ENCODE measurements at places on chromosomes 7 and 10.

GRCh38 chr10:42924484-42924883, 141.9 kb downstream of the BMS1 start:
- DNase-seq: no peak

DNA sequence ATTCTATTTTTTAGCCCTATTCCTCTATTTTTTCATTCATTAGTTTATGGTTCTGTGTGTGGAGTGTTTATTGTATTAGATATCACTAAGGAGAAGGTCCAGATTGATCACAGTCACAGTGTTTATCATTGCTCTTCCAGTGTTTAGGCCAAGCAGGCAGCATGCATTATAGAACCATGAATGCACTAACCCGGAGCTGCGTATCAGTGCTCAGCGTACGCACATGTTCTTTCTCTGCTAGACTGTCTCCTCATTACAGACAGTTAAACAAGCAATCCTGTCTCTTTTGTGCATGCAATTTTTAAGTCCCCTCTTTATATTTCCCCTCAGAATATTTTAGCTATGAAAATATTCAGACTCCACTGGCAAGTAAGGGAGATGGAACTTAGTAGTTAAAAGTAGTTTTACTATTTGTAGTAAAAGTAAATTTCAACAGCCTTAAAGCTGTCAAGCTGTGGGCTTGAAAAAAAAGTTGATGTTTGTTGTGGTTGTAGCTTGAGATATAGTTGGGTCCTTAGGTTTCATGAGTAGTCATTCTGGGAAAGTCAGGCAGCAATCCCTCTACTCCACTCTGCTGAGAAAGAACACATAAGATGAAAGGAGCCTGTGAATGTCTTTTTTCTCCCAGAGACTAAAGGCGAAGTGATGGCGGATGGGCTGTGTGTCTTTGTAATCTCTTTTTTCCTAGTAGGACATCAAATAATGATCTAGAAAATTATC, 260.4 kb downstream of the CDK14 start:
- no peak for DNase-seq

DNA sequence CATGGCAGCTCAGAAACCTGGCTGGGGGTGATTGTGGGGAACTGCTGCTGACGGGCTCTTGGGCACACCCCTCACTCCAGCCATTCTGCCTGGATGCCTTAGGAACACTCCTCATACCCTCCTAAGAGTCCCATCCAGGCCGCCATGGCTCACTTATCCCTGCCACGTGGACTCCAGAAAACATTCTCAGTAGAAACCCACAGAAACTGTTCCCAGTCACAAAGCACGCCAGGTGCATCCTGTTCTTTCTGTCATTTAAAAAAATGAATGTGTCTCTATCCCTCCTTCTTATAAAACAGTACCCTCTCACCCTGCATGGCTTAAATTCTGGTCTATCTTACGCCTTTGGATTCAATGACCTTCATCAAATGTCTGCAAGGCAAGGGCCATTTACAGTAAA, 177.7 kb downstream of the CUX1 start:
- no peak for DNase-seq

- no peak for DNase-seq
Observed at GRCh38 chr10:133309720-133310398, 1.1 kb downstream of the ZNF511 start.

GRCh38 chr10:113709221-113709838, 29.6 kb downstream of the CASP7 start:
- DNase-seq: no peak

DNA sequence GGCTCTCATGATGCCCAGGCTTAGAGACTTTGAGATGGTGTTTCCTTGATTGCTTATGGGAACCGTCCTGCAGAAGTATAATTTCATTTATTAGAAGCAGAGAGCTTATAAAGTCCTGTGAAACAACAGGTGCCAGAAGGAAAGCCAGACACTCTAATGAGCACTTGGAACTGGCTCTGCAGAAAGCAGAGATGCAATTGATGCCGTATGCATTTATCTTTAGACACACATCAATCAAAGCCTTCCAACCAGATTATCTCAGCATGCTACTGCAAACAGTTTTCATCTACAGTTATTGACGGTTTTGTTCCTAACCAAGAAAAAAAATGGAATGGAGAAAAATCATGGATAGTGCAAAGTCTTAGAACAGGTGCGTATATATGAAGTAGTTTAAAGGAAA, 371.7 kb upstream of the PRKCQ start:
- DNase-seq: no peak

GRCh38 chr7:18408461-18408860, 87.1 kb upstream of the HDAC9 start:
- DNase-seq: no peak

GRCh38 chr10:72311667-72312066, 37.9 kb downstream of the DDIT4 start:
- no peak for DNase-seq

GRCh38 chr10:100357059-100357858, 10.2 kb downstream of the SCD start:
- DNase-seq: no peak

DNA sequence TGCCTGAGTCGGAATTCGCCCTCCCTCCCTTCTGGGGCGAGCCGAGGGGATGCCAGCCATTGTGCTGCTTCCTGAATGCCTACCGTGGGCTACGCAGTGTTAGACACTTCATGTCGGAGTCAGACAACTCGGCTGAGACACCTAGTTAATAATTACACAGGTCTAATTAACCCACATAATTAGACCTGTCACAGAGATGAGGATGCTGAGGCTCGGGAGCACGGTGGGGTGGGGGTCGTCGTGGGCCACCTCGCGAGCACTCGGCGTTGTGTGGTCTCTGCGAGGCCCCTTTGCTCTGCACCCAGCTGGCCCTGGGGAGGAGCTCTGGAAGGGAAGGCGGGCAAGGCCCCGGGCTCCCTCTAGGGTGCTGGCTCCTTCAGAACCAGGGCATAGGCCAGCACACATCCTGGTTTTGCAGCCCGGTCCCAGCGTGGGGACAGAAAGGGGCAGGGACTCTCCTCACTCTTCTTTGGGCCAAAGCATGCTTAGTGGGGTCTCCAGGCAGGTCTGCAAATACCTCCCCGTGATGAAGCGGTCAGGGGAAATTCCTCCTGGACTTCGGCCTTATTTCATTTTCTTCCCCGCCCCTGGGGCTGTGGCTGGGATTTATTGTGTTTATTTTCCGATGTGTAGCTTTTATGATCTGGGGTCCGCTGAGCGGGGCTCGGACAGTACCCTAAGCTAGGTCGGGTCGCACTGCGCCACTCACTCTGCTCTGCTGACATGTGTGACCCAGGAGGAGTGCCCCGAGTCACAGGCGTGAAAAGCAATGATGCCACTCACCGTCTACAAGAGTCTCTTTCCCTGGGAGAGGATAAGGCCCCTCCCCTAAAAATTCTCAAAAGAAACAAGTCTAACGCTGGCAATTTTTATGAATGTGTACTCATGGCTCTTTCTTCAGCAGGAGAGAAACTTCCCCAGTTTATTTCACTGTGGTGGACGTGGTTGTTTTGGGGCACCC, 4.9 kb upstream of the FOXL3 start:
- no peak for DNase-seq

DNA sequence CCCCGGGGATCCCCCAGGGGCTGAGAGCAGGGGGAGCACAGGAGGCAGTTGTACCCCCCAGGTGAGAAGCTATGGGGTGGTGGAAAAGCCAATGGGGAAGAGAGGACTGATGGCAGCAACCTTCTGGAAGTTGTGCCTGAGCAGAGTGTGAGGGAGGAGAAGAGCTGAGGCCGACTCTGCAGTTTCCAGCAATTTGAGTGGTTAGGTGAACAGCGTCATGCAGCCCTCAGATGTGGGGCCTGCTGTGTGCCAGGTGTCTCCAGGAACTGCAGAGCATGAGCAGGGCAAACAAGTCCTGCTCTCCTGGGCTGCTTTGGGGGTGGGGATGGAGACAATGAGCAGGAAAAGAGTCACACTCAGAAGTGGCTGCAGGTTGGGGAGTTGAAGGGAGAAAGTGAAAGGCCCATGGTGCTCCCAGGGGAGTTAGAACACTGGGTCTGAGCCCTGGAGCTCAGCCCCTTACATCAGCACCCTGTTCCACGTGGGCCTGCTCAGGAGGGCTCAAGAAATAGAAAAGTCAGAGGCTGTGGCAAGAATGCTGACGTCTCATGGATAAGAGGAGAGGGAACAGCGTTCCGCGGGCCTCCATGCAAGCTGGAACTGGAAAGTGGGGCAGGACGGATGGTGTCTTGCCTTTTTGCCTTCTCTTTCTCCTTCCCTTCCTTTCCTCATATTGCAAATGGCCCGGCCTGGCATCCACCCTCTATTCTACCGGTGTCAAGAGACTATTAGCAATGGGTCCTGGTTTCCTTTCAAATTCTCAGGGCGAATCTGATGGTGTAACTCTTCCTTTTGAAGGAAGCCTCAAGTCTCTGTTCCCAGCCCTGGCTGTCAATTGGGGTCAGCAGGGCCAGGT, 4.0 kb upstream of the AFAP1L2 start:
- no peak for DNase-seq

GRCh38 chr10:75115137-75115536, 3.7 kb downstream of the SAMD8 start:
- DNase-seq: no peak

DNA sequence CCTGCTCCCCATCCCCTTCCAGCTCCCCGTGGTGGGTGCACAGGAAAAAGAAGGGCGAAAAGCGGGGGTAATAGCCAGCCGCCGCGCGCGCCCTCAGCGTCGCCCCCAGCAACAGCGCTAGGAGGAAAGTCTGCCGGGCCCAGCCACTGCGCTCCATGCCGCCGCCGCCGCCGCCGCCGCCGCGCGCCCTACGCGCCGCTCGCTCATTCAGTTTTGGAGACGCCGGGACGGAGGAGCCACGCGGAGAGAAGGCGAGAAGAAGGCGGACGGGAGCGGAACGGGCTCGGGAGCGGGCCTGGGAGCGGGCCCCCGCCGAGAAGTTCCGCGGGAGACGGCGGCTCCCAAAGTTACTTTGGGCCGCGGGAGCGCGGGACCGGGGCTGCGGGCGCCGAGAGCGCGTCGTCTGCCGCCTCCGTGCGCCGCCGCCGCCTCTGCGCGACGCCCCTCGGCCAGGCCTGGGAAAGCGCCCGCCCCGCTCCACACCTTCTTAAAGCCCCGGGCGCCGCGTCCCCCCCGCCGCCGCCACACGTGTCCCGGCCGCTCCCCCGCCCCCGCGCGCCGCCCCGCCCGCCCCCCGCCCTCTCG, at the start of gene RELN:
Gene RELN, minus strand, starts transcription at position 459 of the 585 bp plus-strand sequence. Its CDS starts 302 bp downstream, at position 157.
- no peak for DNase-seq

- no peak for DNase-seq
Observed at GRCh38 chr7:135519871-135520270, 10.0 kb upstream of the CNOT4 start.

DNA sequence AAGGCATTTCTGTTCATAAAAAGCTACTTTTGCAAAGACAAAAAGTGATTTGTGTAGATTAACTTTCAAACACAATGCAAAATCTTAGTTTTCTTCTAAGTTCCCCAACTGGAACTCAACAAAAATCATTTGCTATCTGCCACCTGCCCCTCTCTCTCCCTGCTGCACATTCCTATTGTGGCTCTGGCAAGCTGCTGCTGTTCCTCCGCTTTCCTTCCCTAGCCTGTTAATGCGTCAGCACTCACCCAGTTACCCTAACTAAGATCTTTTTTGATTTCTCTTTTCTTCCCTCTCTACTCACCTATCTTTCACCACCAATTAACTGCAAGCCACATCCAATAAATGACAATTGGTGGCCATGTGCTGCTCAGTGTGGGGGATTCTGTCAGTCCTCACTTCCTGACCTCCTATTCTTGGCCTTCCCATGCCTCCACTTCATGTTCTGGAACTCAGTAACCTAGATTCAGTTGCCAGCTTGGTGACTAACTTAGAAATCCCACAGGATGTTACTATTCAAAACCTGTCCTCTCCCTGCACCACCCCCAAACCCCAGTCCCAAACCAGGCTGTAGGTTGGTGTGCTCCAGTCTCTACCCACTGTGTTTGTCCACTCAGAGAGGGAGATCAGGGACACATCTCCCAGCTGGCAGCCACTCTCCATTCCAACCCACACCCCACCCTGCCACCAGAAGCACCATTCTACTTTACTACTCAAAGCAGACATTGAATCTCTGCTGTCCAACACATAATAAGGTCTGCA, 140.2 kb upstream of the CTTNBP2 start:
- no peak for DNase-seq

- no peak for DNase-seq
Observed at GRCh38 chr7:112594397-112594796, 113.6 kb downstream of the LSMEM1 start.

GRCh38 chr7:134473861-134474291, 15.0 kb upstream of the AKR1B1 start:
- DNase-seq: no peak

DNA sequence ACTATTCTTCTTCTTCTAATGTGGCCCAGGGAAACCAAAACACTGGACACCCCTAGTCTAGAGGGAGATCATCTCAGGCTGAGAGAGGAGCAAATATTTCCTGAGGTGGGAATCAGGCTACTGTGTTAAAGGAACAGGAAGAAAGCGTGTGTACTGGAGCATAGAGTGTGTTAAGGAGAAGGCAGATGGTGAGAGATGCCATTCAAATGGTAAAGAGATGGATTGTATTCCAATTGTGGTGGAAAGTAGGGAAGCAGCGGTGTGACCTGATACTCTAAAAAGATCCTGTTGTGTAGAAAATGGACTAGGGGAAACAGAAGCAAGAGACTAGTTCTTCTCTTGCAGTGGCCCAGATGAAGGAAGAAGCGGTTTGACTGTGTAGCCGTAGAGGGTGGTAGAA, 31.2 kb downstream of the RAB18 start:
- DNase-seq: no peak

- no peak for DNase-seq
Observed at GRCh38 chr10:80691441-80691840, 153.7 kb downstream of the SH2D4B start.

DNA sequence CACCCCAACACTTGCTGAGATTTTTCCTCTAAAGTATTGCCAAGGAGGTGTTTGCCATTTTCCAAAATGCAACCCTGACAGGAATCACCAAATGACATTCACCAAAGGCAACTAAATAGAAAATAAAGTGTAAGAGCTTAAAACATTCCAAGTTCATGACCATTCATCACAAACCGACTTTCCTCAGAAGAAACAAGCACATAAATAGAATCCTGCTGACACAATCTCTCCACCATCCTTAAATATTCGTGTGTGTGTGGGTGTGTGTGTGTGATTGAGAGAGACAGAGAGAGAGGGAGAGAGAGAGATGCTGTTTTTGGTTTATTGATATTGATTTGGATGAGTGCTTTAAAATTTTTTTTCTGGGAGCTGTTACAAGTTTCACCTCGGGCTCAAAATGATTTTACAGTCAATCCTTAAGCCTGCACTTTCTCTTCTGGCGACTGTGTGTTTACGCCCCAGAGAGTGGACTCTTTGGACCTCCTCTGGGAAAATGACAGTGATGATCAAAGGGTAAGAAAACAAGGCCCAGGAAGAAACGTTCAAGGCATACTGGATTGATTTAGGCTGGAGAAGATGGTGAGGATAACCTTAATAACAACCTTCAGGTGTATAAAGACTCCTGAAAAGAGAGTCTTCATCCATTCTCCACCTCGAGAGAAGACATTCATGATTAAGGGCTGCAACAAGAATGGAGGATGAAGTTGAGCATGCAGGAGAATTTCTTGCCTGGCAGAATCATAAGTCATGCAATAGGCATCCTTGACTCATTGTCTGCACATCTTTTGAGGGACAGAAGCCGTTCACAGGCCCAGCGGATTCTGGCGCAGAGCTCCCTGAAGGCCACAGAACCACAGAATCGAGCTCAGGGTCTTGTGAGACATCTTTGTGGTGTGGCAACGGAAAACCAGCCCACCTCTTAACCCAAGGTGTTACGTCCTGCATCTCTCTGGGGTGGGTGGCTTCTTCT, 104.4 kb upstream of the FGFR2 start:
- DNase-seq: no peak

Measured in CD4-positive, alpha-beta T cell treated with Interleukin-17A for 1 hour (primary cell).